Activated CD4-positive, alpha-beta T cell treated with anti-CD3 and anti-CD28 coated beads, Interleukin-2, Interleukin-6, amounts not matched to agents 100 ng/mL and 50 ng/mL, durations not matched to agents 16 hours and 8 hours (primary cell): ENCODE measurements at places on chromosomes 2 and 18.

DNA sequence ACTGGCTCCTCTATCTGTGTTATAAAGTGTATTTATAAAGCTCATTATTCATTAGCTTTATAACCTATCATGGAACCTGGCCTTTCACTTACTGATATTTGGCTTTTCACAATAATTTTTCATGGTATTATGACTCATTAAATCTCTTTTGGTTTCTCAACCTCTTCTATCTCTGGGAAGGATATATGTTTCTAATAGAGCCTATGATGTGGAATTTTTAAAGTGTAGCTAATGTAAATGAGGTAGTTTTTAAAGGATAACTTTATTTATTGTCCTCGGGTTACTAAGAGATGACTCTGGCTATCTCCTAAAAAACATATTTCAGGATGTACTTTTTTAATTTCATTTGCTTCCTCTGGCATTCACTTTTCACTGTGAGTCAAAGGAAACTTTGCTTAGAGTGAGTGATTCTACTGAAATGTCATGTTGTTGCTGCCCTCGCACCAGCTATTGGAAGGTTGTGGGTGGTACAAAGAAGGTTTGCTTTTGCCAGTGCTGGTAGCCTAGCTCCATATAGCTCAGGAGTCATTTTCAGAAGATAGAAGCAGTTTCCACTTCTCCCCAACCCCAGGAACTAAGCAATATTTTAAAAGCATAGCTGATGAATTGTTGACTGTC, 85.2 kb upstream of the RPE start:
- no peak for DNase-seq

DNA sequence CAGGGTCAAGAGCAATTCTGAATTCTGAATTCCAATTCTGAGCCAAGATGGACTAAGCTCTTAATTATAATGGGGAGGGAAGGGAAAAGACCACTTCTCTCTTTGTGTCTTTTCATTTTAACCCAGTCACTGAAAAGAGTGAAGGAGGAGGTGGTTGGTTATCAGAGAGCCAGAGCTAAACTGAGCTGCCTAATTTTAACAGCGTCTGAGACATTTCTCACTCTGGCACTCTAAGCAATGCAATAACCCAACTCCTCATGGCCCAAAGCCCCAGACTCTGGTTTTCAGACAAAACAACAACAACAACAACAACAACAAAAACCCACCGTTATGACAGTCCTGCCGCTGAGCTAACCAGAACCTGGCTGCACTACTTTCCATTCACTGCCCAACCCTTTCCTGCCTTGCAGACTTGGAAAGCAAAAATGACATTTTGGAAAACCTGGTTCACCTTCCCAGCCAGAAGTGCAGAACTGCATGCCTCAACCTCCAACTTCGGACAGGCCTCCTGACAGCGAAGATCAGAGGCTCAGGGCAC, 1.0 kb downstream of the CHST10 start:
- peak; percentile 2 for DNase-seq

- DNase-seq: no peak
Measured at GRCh38 chr2:120667981-120668380, 67.7 kb upstream of the GLI2 start.

DNA sequence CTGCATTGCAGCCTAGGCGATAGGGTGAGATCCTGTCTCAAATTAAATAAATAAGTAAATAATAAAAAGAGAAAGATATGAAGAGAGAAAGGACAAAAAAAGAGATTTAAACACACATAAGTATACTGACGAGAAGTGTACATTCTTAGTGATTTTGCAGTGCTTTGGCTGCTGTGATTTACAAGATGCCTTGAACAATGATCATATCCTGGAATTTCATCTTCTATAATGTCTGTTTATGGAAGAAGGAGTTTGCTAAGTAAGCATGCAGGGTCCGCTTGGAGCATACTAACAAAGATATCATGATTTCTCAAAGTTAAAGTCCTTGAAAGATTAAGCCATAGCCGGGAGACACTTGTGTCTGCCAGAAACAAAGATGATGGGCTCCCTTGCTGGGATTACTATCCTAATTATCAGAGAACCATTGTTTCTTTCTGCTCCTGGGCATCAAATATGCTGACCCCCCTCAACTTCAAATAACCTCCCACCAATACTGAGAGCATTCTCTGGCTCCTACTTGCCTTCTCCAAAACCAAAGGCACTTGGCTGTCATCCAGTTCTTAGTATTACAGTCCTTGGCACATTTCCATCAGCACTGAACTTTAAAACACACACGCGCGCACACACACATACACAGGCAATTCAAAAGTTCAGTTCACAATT, 47.5 kb upstream of the STAM2 start:
- DNase-seq: no peak

GRCh38 chr2:144835634-144836350, 315.9 kb upstream of the ZEB2 start:
- DNase-seq: no peak

GRCh38 chr2:6353669-6354068, 512.0 kb downstream of the CMPK2 start:
- no peak for DNase-seq

DNA sequence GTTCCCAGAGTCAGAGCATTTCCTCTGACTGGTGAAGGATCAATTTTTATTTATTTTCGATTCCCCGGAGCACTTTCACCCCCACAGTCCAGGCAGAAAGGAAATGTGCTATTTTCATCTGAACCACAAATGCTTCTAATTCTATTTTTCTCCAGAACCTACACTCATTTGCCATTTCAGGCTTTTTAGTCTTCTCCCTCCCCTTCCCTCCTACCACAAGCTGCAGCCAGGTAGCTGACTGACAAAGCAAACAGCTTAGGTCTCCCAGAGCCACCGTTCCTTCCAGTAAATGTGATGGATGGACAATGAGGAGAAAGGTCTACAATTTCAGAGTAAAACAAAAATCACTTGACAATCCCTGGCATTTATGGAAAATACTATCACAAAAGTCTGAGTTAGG, 76.9 kb downstream of the KLF7 start:
- no peak for DNase-seq

GRCh38 chr18:3906116-3906750, 456.3 kb downstream of the TGIF1 start:
- DNase-seq: no peak

- DNase-seq: no peak
Measured at GRCh38 chr2:30964334-30965005, 157.2 kb upstream of the CAPN13 start.

- no peak for DNase-seq
Measured at GRCh38 chr2:210474776-210475175, 1.8 kb downstream of the LANCL1 start.

GRCh38 chr2:50820176-50820575, 211.8 kb downstream of the NRXN1 start:
- no peak for DNase-seq

DNA sequence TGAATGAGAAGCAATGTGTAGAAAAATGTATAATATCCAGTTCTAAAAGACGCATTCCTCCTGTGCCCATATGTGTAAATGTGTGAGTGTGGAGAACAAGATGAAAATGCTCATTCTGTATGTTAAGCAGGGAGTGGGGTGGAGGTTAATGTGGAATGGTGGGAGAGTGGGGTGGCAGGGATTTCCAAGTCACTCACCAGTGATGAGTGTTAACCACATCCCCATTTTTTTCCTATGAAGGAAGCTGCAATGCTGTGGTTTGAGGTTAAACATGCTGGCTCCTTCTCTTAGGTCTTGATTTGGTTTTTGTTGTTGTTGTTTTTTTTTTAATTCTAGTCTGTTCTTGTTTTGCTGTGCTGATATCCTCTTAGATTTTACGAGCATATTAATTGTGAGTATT, 169.4 kb downstream of the NEDD4L start:
- DNase-seq: no peak

DNA sequence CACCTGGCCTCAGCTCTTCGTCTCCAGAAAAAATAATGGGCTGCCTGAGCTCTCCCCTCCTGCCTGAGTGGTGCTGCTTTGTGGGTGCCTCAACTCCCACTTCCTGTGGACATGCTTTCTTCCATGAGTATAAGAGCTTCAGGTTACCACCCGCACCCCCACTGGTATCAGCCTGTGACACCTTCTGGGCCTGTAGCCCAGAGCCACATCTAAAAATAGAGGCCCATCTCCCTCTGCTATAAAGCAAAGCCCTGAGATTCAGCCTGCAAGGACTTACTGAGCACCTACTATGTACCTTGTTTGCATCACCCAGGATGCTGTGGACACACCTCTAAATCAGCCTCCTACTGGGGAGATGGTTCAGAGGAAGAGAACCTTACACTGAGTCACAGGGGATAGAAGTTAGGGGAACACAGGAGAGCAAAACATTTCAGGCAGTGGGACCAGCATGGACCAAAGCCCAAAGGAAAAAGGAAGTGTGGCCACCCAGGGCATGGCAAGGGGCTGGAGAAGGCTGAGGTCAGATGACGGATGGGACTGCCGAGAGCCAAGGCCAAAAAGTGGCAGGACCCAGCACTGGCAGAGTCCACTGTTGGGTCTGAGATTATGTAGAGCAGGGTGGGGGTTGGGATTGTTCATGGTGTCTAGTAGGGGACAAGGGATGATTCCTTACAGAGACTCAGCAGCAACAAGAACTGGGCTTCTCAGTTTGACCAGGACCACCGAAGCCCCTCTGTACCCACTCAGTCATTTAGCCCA, 123.7 kb upstream of the PPP1CB start:
- no peak for DNase-seq

DNA sequence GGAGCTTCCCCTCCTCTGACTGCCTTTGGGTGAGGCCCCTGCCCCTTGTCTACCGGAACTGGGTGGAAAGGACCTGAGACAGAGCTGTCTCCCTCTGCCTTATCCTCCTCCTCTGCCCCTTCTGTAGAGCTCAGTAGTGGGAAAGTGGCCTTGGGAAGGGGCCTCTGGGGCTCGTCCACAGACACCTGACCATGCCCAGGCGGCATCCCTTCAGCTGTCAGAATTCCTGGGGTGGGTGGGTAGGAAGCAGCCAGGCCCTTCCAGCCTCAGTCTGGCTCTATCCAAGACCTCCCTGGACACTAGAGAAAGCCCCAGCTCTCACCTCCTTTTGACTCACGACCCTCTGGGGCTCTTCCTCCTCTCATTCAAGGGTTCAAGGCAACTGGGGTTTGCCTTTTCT, 35.6 kb downstream of the B3GNT2 start:
- no peak for DNase-seq

DNA sequence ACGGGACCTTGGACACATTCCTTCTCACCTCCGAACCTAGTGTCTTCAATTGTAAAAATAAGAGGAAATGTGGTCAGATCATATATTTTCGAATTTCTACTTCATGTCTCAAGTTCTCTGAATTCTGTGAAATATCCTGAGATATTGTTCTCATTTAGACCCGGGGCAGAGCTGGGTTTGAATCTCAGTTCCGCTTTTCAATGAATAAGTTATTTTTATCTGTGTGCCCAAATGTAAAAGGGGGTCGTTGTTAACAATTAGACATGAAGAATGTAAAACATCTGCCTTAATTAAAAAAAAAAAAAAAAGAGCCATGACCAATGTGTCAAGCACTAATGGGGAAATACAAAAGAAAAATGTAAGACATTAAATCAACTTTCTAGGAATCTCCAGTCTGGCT, 48.9 kb upstream of the BCL11A start:
- no peak for DNase-seq

- DNase-seq: no peak
Measured at GRCh38 chr18:21451851-21452250, 148.7 kb downstream of the ESCO1 start.

- DNase-seq: no peak
Measured at GRCh38 chr18:47632970-47633635, 297.4 kb downstream of the SMAD2 start.

GRCh38 chr2:222833410-222833809, 27.4 kb upstream of the ACSL3 start:
- DNase-seq: no peak

DNA sequence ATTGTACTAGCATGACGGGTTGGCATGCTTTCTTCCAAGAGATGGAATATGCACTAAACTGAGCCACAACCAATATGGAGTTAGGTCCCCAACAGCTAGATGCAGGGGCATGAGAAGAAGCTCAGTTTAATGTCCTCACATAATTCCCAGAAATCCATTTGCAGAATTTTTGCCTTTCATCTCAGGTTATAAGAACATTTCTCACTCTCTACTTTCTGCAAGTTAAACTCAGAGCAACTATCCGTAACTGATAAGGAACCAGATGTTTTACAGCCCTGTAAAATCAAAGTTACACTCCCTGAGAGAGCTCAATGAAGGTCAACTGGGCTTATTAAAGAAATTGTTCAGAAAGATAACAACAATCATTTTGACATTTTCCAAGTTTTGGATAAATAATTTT, 30.7 kb downstream of the COPS8 start:
- DNase-seq: no peak

- no peak for DNase-seq
Measured at GRCh38 chr18:49751427-49752094, 61.8 kb downstream of the ACAA2 start.

DNA sequence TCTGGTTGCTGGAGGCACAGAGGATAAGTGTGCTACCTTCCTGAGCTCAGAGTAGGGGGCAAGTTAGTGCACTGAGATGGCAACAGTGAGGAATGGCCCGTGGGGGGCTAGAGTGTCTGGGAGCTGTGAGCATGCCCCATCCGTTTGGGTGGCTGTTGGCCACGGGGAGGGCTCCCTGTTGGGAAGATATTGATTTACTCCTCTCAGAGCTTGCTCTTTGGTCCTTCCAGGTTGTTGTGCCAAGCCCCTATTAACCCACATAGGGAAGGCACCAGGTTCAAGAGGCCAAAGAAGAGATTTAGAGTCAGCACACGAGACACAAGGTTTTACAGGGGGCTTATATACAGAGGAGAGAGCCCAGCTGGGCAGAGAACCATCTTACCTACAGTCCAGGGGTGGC, 318.8 kb downstream of the TSN start:
- DNase-seq: no peak

GRCh38 chr2:136012315-136012714, 26.9 kb upstream of the DARS1 start:
- DNase-seq: no peak

DNA sequence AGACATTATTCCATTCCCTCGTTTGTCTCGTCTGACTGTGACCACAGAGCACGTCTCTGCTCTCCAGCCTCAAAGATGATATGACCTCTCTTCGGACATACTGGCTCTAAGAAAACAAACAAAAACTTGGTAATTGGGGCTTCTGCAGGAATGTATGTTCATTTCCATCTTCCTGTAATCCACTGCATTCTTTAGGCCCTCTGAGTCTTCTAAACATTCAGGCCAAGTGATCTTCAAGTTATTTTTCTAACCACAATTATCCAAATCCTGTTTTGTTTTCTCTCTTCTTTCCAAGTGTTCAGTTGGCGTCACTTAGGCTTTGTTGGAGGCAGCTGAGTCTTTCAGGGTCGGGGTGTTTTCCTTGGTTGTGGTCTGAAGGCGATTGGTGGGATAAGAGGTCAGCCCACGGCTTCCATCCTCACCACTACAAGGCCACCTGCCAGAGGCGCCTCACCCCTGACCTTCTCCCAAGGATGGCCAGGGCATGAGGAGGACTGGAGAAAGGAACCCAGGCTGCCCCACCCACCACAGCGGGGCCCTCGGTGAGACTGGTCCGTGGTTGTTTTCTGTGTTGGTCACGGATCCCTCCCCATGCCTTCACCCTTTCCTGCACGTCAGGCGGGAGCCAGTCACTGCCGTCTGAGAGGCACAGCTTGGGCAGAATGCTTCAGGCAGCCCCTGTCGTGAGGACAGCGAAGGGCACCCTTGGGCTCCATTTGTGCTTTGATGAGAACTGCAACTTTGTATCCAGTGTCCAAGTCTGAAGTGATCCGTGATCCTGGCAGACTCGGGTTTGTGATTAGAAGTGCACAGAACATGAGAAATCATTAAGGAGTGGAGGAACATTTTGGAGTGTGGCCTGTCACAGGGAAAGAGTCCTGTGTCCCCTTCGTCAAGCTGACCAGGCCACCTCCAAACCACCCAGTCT, 88.6 kb upstream of the FHL2 start:
- no peak for DNase-seq

GRCh38 chr2:85819811-85820510, 66.2 kb downstream of the ATOH8 start:
- no peak for DNase-seq
